ENCODE measurements at places on chromosomes 2 and 18.

- peak; percentile 48 for DNase-seq
Measured at GRCh38 chr2:226211439-226211838, 588.2 kb downstream of the IRS1 start.

DNA sequence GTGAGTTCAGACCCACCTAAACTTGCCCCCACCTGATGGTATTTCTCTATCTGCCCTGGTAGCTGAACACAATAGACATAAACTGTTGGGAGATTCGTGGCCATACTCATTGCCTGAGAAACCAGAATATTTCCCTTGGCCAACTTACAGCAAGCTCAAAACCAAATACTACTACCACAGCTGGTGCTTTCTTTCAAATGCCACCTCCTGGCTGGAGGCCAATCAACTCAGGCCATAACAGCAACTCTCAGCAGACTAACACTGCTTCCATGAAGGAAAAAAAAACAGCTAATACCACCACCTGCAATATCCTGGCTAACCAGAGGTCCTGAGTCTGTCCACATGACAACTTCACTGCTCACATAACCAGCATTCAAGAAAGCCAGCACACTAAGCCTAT lies 373.1 kb downstream of the CMPK2 start:
- no peak for DNase-seq

GRCh38 chr2:235230821-235231601 lies 262.8 kb upstream of the AGAP1 start:
- no peak for DNase-seq

DNA sequence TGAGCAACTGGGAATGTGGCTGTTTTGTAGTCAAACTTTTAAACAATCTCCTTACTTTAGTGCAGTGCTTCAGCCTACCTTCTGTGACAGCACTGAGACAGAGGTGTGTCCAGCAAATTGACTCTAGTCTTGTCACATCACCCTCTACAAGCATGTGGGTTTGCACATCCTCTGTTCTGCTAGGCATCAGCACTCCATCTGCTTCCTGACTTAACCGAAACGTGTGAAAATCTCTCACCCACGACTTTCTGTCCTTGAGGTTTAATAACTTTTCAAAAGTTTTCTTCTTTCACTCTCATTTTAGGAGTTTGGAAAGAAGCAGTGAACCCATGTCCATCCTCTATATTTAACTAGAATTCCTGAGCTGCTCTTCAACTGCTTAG lies 42.6 kb downstream of the TTR start:
- no peak for DNase-seq

DNA sequence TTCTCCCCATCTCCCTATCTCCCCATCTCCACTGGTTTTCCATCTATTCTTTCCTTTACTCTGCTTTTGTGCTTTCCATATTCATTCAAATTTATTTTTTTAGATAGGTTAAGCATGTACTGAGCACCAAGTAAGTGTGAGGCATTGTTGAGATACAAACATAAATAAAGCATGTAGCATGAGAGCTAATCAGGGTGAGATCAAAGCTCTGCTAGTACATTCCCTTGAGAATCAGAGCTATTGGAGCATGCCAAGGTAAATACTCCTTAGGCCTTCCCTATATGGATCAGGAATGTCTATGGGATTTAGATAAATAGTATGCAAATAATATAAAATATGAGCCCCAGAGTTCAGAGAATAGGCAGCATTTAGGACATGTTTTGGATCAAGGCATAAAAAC lies 25.3 kb downstream of the BABAM2 start:
- no peak for DNase-seq

DNA sequence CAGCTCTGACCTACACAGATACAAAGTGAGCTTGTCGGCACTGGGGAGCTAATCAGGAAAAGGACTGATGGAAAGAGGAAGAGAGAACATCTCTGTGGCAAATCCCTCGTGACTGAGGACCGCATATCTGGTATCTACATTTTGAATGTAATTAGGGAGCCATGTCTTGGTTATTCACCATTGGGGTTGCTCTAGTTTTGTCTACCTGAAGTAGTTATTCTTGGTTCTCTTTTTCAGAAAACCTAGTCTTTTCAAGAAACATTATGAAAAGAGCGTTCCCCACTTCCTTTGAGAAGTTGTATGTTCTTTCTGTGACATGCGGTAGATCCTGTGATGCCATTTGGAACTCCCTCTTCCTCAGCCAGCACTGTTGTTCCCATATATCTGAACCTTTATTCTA lies 104.4 kb downstream of the DOCK10 start:
- no peak for DNase-seq

DNA sequence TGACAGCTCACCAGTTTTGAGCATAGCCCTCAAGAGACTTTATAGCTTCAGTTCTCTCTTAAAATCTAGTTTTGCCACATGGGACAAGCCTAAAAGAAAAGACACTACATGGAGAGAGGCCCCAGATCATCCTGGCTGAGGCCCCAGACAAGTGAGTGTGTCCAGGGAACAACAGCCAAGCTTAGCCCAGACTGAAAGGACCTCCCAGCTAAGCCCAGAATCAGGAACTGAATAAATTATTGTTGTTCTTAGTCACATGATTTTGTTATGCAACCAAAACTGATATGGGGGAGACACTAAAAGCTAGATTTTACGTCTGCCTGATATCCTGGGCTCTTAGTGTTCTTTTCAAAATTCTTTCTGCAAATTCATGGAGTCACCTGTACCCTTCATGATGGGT lies 29.3 kb upstream of the LBH start:
- DNase-seq: no peak

GRCh38 chr2:158359846-158360245 lies 96.7 kb downstream of the CCDC148 start:
- no peak for DNase-seq

GRCh38 chr2:233865838-233866237 lies 2.3 kb downstream of the MSL3B start:
- DNase-seq: no peak

GRCh38 chr18:62751341-62751821 lies 36.0 kb downstream of the PHLPP1 start:
- no peak for DNase-seq

DNA sequence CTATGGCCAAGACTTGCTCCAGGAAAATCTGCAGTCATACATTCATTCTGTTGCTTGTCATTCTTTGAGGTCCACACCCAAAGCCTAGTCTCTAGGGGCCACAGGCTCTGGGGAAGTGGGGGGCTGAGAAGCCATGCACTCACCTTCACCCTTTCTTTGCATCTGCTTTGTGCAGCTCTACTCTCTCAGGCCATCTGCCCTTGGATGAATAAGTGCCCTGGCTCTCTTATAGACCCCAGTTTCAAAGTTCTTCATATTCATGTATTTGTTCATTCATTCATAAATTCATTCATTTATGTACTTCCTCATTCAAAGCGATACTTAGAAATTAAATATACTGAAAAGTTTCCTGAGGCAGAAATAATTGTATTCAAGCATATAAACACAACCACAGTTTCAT lies 130.3 kb upstream of the FAM98A start:
- no peak for DNase-seq

- no peak for DNase-seq
Measured at GRCh38 chr2:70520825-70521224, 32.8 kb downstream of the TGFA start.

DNA sequence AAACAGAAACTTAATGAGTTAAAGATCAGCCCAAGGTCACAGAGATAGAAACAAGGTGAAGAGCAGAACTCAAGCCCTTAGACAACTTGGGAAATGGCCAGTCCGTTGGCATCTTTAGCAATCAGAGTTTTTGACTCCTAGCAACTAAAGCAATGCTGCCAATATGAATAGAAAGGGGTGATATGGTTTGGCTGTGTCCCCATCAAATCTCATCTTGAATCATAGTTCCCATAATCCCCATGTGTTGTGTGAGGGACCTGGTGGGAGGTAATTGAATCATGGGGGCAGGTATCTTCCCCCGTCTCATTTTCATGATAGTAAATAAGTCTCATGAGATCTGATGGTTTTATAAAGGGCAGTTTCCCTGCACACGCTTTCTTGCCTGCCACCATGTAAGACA lies 170.2 kb downstream of the DDX1 start:
- no peak for DNase-seq

DNA sequence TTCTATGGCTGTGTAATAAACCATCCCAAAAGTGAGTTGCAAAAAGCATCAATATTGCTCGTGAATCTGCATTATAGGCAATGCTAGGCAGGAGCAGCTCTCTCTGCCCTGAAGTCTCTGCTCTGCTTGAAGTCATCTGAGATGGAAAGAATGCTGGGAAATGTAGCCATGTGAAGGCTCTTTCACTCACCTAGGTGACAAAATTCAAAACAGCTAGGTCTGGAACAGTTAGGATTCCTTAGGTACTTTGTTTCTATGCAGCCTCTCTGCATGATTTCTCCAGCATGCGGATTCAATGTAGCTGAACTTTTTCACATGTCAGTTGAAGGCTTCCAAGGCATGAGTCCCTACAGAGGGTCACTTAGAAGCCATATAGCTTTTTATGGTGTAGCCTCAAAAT lies 1383.7 kb downstream of the LRP1B start:
- no peak for DNase-seq

DNA sequence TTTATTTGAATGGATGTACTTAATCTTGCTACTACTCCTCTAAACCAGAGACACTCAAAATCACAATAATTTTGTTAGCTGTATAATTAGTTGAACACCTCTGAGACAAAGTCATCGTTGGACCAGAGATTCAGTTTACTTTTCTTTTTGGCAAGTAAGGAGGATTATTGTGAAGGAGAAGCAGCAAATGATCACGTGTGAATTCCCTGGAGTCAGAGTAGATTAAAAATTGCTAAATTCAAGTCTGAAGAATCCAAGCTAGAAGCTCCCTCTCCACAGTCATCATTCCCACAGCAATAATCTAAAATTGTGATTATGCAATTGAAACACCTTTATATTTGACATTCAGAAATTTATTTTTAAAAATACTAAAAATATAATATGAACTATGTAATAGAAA lies 484.4 kb downstream of the CMPK2 start:
- no peak for DNase-seq

DNA sequence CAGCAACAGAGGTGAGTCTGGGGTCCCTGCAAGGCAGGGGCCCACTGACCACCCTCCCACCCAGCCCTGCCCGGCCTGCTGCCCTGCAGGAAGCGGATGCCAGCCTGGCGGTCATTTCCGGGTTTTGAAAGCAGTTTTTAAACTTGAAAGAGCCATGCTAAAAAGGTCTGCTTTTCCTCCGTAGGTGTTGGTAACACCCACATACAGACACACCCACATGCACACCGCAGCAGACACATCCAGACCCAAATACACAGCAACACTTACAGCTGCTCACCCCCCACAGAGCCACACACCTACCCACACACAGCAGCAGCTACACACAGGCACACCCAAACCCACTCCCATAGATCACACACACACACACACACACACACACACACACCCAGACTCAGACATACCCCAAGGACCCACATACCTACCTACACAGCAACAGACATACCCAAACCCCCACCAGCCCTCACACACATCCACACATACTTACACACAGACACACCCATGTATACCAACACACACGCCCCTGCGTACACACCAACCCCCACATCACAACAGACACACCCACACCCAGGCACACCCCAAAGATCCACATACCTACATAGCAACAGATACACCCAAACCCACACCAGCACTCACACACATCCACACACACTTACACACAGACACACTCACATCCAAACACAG lies 7.6 kb downstream of the ZFP36L2 start:
- no peak for DNase-seq

- no peak for DNase-seq
Measured at GRCh38 chr2:239629926-239630617, 229.3 kb upstream of the HDAC4 start.

DNA sequence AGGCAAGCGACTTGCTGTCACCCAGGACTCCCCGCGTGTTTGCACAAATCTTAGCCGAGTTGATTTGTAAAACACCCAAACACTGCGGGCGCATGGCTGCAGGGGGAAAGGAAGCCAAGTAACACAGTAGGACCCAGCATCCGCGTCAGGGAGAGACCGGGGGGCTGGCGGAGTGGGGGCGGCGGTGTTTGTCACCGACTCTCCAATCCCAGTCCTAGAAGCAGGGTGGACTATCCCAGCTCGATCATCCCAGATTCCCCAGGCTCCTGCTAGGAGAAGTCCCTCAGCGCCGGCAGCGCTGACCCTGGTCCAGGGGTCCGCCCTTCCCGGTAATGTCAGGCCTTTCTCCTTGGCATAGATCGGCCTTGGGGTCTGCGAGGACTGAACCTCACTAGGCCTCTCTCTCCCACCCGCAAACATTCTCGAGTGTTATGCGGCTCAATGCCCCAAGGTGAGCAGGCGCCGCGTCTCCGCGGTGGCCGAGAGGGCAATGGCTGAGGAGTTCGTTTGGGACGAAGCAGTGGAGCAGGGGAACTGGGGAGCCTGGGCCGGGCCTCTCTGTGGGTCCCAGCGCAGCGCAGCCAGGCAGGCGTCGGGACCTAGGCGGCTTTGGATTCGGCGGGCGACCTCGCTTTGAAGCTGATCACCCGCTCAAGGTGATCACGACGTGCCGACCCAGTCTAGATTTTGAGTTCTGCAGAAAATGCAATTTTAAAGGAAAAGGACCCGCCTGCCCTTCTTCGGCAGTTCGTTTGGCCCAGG lies 1.5 kb upstream of the GDF7 start:
- DNase-seq: no peak

DNA sequence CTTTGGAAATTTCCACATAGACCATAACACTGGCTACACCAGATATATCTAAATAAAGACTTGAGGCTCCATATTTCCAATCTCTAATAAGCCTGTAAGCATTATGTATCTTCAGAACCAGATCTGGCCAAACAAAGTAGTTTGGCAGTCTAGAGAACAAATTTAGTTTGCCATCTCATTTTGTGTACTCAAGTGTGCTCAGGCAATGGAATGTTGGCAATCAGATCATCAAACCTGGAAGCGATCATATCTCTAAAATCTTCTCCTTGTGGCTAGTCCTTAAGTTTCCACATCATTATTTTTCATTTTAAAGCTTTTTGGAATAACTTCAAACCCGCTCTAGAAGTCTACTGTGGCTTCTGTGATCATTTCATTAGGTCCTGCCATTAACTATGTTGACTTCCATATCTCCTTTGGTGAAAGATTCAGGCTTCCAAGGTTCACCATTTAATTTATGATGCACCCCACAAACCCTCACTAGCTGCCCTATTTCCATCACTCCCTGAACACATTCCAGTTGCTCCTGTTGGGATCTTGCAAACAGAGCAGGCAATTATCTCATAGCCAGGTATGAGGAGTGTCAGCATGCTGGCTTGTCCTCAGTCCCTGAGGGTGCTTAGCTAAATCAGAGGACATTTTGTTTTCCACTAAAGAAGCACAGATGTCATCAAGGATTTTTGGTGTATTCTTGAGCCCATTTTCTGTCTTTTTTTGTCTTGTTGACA lies 46.2 kb downstream of the WDR75 start:
- DNase-seq: no peak

DNA sequence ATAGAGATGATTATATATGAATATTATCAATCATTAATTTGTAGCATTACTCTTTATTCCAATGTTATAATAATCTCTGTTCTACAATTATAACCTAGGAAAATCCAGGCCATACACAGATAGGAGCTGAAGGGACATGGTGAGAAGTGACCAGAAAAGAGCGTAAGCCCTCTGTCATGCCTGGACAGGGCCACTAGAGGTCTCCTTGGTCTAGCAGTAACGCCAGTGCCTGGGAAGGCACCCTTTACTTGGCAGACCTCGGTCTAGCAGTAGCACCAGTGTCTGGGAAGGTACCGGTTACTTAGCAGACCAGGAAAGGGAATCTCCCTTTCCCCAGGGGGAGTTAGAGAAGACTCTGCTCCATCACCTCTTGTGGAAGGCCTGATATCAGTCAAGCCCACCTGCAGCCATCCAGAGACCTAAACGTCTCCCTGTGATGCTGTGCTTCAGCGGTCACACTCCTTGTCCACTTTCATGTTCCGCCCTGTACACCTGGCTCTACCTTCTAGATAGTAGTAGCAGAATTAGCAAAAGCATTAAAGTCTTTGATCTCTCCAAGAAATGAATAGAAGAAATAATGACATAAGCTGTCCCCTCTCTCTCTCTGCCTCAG lies 447.5 kb upstream of the FSIP2 start:
- no peak for DNase-seq
